CD4-positive, alpha-beta T cell treated with Interleukin-15 for 1 hour (primary cell): ENCODE measurements at places on chromosomes 16 and 17.

GRCh38 chr16:67701420-67701819 lies 17.7 kb downstream of the GFOD2 start:
- DNase-seq, result no peak

DNA sequence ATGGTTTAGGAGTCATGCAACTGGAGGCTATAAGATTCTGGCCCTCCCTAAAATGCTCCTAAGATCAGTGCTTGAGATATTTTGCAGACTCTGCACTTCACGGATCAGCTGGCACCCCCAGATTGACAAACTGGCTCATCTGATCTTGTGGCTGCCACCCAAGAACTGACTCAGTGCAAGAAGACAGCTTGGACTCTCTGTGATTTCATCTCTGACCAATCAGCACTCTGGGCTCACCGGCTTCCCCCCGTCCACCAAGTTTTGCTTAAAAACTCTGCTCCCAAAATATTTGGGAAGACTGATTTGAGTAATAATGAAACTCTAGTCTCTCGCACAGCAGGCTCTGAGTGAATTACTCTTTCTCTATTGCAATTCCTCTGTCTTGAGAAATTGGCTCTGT lies 26.3 kb upstream of the CCL2 start:
- no peak for DNase-seq

DNA sequence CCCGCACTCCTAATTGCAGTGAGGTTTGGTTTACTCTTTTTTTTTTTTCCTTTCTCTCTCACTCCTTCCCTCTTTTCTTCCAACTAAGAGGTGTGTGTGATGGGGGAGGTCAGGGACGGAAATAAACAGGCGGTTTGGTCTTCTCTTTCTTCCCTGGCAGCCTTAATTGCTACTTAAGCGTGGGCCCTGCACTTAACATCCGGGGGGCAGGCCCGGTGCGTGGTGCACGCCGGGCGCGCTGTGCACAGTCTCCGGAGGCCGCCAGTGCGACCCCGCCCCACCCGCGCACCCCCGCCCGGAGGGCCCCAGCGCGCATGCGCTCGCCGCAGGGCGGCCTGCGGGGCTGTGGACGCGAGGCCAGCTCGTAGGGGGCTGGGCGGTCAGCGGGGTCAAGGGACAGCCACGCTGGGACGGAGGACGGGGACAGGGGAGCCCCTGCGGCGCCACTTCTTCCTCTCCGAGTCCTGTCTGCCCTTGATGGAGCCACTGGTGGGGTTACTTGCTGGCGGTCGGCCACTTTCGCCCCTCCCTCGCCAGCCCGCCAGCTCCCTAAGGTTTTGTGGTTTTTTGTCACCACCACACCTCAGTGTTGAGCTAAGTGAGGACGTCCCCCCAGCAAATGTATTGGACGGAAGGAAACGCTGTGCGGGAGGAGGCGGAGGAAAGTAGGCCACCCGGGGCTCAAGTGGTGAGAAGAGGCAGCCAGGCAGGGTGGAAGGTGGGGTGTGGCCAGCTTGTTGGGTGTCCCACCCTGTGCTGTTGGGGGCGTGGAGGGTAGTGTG lies 120.9 kb downstream of the MRM1 start:
- peak; percentile 83 for DNase-seq

DNA sequence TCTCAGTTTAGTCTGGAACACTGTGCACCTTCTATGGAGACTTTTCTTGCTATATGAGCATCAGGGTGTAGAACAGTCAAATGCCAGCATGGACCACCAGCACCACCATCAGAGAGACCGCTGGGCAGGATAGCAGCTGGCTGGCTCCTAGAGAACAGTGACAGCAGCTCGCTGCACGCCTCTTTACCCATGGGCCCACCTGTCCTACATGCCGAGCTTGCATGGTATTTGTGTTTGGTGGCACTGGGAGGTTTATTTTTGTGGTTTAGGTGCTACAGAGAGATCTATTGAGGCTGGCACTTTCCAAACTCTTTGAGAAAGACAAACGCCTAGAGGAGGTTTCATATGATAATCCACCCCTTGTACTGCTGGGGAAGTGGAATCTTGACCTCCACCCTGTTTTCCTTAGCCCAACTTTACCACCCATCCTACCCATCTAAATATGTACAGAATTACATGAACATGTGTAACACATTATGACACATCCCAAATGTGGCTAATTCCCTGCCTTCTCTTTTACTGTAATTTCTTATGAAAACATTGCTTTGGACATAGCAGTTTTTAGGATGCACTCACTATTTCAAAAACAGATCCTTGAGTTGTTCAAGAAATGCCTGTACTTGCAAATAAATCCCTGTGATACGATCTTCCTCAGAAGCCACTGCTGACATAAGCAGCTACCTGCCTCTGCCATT lies 46.3 kb downstream of the COG7 start:
- no peak for DNase-seq

- DNase-seq, result peak; percentile 42
Observed at GRCh38 chr16:81696961-81697615, 82.0 kb upstream of the PLCG2 start.

GRCh38 chr17:81481073-81481799 lies 31.4 kb downstream of the ACTG1 start:
- DNase-seq, result peak; percentile 81

GRCh38 chr16:65342231-65342866 lies 220.5 kb upstream of the CDH11 start:
- DNase-seq, result no peak

- no peak for DNase-seq
Observed at GRCh38 chr16:70767377-70768202, 33.4 kb downstream of the VAC14 start.

DNA sequence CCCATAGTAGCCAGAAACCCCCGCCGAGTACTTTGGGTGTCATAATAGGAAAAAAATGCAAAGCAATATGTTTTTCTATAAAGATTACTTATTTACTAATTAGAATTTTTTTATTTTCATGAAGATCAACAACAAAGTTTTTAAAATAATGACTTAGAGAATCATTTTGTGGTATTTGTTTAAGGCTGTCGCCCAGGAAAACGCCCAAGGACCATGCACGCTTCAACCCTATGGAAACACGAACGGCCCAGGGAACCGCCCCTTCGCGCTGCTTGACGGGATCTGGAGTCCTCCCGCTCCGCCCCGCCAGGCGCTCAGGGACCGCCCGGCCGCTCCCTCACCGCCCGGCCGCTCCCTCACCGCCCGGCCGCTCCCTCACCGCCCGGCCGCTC lies 408 bp upstream of the KPNA2 start:
- DNase-seq, result no peak

GRCh38 chr17:7885367-7886226 lies 3.0 kb upstream of the CHD3 start:
- peak; percentile 55 for DNase-seq

GRCh38 chr16:48206594-48207242 lies 37.4 kb upstream of the LONP2 start:
- DNase-seq, result no peak

DNA sequence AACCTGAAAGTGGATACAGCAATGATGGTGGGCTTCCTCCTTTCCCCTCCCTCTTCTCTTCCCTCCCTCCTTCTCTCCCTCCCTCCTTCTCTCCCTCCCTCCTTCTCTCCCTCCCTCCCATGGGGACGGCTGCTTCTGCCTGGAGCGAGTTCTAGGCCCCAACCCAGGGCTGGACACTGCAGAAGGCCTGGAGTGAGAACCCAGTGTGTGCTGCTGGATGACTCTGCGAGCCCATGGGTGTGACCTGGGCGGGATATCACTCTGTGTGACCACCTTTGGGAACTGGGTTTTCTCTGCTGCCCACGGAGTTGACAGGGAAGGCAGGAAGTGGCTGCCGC lies 242.6 kb upstream of the GSE1 start:
- no peak for DNase-seq

- DNase-seq, result no peak
Observed at GRCh38 chr17:1006054-1006453, 9.1 kb downstream of the TIMM22 start.

DNA sequence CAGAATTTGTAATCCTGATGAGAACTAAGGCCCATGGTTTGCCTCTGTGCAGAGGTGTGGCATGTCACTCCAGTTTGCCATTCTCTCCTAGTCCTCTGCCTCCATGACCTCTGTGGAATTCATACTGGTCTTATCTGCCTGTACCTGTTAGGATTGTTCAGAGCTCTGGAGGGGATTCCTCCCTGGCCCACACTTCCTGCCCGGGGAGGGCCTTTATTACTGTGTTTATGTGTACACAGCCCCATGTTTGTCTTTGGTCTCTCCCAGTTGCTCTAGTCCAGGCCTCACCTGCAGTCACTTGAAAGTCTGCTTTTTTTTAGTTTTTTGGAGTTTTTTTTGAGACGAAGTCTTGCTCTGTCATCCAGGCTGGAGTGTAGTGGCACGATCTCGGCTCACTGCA lies 36.4 kb downstream of the RHBDL3 start:
- no peak for DNase-seq

DNA sequence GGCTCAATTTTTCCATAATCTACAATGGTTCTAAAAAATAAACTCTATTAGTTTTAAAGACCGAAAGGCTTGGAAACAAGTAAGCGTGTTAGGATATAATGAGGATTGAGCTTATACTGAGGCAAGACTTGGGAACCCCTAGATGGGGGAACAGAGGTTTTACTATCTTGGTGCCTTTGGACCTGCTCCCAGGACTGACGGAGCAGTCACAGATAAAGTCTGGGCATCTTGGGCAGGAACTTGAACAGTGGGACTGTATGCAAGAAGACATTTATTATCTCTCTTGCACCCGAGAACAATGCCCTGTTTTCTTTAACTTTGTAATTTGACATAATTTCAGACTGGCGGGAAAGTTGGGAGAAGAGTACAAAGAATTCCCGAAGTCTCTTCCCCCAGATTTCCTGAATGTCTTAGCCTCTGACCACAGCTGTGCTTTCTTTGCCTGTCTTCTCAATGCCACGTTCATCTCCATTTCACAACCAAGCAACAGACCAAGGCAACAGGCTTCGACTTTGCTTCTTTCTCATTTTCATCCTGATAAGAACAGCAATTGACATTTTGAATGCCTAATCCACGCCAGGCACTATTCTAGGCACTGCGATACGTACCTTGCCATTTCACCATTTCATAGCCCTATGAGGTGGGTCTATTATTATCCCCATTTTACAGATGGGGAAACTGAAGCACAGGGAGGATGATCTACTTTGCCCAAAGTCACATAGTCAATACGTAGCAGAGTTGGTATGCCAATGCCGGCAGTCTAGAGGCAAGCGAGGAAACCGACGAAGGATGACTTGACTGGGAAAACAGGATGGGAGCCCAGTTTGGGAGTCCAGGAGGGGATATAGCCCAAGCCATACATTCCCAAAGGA lies 3.0 kb upstream of the IL4R start:
- no peak for DNase-seq

DNA sequence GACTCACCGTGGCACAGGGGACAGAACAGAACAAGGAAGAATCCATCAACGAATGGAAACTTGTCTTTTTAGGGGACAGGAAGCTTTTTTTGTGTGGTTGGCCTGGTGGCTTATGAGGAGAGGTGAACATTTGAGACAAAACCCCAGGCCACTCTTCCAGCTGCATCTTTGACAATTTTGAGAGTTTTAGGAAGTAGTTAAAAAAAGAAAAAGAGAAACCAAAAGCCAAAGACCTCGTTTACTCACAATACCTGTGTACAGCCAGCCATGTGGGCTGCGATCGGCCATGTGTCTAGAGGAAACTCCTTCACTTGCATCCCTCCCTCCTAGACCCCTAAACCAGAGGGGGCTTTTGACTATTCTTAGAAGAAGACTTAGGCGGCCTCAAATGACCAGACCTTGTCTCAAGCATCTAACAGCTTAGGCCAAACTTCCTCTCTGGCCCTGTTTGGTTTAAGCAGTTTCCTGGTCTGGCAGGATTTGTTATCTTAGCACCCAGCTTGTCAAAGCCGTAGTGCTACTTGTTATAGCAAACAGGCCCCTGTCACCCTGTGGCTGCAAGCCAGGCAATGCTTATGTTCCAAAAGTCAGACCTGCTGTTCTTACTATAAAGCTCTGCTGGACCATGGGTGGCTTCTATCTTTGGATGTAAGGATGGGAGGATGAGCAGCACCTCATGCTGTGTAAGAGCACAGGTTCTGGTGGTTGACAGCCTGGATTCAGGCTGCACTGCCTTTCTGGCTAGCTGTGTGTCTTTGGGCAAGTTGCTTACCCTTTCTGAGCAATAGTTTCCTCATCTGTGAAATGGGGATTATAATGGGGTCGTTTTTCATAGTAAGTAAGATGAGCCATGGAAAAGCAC lies 17.7 kb downstream of the KSR1 start:
- DNase-seq, result peak; percentile 77

DNA sequence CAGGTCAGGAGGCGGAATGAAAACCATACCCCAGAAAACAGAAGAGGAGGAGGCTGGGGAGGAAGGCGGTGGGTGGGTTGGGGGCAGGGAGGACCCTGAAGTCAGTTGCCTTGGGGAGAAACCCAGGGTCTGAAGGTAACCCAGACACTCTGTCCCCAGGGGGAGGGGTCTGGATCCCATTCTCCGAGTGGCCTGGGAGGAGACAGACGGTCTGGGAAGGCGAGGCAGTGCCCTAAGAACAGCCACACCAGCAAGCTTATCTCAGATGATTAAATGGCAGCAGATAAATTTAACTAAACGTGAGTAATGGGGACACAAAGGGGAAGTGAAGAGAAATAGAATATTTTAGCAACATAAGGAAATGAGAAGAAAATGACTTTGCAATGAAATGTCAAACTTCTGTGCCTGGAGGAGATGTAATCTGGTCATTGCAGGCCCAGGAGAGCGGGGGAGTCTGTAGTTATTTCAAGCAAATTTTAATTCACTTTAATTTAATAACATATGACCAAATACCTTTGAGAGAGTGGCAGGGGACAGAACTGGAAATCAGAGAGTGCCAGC lies 21.4 kb upstream of the ZFP90 start:
- no peak for DNase-seq

- DNase-seq, result no peak
Observed at GRCh38 chr16:80259290-80259805, 281.4 kb upstream of the DYNLRB2 start.

DNA sequence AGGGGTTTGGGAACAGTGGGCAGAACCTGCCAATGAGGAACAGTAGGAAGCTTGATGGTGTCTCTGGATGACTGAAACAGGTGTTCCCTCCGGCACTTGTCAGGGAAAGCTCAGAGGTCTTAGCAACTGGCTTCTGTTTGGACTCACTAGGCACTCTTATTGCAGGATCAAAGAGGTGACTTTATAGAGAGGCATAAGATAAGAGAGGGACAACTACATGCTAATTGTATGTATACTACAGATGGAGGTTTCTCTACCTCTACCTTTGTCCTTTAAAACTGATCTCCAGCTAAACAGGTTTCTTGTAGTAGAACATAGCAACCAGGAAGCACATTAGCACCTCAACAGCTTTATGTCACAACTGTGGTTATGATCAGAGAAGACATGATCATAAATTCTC lies 7.6 kb downstream of the CNTD1 start:
- DNase-seq, result no peak

- no peak for DNase-seq
Observed at GRCh38 chr16:46649588-46650253, 28.5 kb upstream of the SHCBP1 start.

- DNase-seq, result no peak
Observed at GRCh38 chr17:41919840-41920579, 1.3 kb upstream of the ACLY start.

DNA sequence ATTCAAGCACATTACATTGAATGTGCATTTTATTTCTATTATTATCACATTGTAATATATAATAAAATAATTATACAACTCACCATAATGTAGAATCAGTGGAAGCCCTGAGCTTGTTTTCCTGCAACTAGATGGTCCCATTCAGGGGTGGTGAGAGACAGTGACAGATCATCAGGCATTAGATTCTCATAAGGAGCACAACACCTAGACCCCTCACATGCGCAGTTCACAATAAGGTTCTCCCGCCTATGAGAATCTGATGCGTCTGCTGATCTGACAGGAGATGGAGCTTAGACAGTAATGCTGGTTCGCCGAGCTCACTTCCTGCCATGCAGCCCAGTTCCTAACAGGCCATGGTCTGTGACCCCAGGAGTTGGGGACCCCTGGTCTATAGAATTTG lies 96.7 kb upstream of the RBBP6 start:
- no peak for DNase-seq
